Activated naive CD4-positive, alpha-beta T cell treated with anti-CD3 and anti-CD28 coated beads, Interleukin-2, amount 50 U/mL, for 72 hours (primary cell): ENCODE measurements at places on chromosomes 5 and 9. TPM values are rescaled to one million over a fixed set of nuclear protein-coding genes. Genes with fewer than 3 reads are reported as not detected.

The CATSPER3 gene
- total RNA-seq: 0.51 TPM

DNA sequence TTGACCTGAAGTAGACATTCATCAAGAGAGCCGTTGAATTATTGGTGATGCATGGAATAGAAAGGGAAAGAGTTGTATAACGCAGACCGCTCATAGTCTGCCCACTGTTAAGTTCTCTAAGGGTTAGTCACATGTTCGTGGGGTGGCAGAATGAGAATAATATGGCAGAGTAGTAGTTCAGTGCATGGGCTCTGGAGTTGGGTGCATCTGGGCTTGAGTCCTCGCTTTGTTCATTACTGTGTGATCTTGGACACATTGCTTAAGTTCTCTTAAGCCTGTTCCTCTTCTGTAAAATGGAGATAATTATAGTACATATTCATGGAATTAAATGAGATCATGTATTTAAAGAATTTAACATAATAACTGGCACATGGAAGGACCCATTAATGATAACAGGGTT is 23.6 kb downstream of the TNPO1 start:
- DNase-seq: no peak

The PCDHA1 gene
- not detected for total RNA-seq

The CCL27 gene
- 0.64 TPM for total RNA-seq
